ENCODE measurements at places on chromosomes 16 and 17.

GRCh38 chr17:10698096-10698818, 863 bp downstream of the ADPRM start:
- DNase-seq = no peak

GRCh38 chr17:76702941-76703637, 7.7 kb downstream of the MXRA7 start:
- no peak for DNase-seq

DNA sequence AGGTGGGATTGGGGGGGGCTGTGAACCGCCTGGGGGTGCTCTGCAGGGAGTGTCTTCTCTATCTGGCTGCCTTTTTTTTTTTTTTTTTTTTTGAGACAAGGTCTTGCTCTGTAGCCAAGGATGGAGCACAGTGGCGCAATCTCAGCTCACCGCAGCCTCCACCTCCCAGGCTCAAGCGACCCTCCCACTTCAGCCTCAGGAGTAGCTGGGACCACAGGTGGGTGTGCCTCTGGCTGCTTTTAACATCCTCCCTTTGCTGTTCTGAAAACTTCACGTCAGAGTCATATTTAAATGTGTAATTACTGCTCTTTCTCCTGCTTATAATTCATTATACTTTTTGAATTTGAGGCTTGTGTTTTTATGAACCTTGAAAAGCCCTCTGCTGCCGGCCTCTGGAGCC, 78.4 kb downstream of the ZNF778 start:
- DNase-seq = no peak

GRCh38 chr16:65309354-65309753, 187.5 kb upstream of the CDH11 start:
- DNase-seq = no peak

DNA sequence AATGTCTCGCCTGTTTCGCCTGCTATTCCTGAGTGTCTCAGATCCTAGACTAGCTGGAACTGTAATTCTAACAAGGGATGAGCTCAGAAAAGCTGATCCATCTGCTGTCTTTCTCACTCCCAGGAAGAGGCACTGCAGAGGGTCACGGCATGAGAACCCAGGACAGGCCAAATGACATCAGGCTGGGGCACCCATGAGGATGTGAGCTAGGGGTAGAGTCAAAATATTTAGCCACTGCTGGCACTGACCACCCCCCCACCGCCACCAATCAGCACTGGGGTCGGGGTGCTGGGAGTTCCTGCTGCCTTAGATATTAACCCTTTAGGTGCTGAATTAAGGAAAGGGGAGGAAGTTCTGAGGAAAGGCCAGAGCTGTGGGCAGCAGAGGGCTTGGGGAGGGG, 112.4 kb downstream of the IRX3 start:
- no peak for DNase-seq
